Thoracic aorta (tissue), 2 donors: ENCODE measurements at places on chromosomes 3 and 15. TPM values are rescaled to one million over a fixed set of nuclear protein-coding genes. Genes with fewer than 3 reads are reported as not detected.

Gene CACNA2D3
- 3.2 TPM for total RNA-seq

DNA sequence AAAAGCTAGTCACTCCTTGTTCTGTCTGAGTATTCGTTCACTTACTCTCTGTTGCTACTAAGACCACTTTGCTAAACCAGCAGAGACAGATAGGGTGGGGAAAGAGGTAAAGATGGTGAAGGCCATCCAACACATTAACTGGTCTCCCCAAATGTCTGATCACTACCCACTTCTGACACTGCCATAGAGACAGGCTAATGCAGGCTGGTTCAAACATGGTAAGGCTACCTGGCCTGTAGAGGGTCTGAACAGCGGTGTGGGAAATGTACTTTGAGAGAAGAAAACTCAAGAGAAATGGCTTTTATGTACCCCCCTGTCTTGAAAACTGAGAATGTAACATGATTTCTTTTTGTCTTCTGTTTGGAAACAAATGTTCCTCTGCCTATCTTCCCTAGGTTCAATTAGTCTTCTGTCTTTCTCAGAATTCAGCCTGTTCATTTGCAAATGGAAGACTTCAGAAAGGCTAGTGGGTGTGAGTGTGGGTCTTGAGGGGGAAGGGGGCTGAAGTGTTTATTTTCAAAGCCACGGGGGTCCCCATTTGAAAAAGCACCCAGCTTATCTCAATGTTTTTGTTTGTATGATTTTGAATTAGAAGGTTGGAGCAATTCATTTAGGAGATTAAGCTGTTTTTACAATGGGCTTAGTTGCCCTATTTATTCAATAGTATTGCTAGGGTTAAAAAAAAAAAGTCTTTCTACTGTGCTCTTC is 15.8 kb downstream of the ALDH1A2 start:
- H3K27ac ChIP-seq = no peak overlapping the region
- no peak for DNase-seq
- no peaks in the 10 kb centered on the region for H3K4me1 ChIP-seq
- no peak overlapping the region for H3K4me3 ChIP-seq
- no peaks in the 10 kb centered on the region for H3K36me3 ChIP-seq
- no peaks in the 10 kb centered on the region for H3K27me3 ChIP-seq

DNA sequence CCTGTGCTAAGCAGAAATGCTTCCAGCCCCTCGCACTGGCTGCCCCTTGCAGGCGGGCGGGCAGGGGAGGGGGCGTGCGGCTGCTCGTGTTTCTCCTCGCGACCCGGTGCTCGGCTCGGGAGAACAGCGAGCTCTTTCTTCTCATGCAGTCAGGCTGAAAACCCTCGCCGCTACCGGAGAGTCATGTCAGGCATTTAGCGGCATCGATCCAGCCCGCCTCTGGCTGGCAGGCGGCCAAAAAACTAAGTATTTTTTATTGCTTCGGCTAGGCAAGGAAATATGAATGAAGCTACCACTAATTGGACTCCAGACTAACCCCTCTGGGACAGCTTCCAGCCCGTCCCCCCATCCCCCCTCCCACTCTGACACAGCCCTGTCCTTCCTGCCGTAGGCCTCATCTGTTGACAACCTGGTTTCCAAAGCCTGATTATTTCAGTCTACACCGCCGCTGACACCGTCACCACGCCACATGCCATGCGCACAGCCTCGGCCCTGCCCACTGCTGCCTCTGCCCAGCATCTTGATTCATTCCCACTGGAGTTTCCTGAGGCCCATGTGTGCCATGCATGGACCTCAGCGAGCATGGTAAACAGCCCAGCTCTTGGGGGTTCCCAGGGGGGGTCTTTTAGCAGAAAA is 35.3 kb downstream of the TLE3 start:
- peaks cover 24% of the 10 kb centered on the region for H3K4me1 ChIP-seq
- no peak overlapping the region for H3K27ac ChIP-seq
- no peak overlapping the region for H3K4me3 ChIP-seq
- H3K36me3 ChIP-seq = peaks cover 42% of the 10 kb centered on the region
- no peaks in the 10 kb centered on the region for H3K27me3 ChIP-seq
- no peak for DNase-seq

Gene DAPK2
- 6.1 TPM for total RNA-seq

DNA sequence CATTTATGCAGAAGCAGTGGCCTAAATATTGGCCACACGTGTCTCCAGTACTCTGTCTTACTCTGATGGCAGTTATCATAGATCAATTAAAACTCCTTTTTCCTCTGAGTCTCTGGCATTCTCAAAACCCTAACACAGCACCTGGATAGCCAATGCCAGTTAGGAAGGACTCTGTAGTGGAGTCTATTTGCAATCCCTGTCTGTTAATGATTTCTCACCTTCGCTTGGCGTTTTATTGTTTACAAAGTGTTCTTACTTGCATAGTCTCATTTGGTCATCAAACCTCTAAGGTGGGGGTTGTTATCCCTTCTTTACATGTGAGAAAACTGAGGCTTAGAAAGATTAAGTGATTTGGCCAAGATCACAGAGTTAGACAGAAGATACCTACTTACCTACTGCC is 258.8 kb downstream of the IL5RA start:
- no peaks in the 10 kb centered on the region for H3K4me1 ChIP-seq
- no peaks in the 10 kb centered on the region for H3K36me3 ChIP-seq
- no peak overlapping the region for H3K27ac ChIP-seq
- no peak overlapping the region for H3K4me3 ChIP-seq
- H3K27me3 ChIP-seq = no peaks in the 10 kb centered on the region
- no peak for DNase-seq

DNA sequence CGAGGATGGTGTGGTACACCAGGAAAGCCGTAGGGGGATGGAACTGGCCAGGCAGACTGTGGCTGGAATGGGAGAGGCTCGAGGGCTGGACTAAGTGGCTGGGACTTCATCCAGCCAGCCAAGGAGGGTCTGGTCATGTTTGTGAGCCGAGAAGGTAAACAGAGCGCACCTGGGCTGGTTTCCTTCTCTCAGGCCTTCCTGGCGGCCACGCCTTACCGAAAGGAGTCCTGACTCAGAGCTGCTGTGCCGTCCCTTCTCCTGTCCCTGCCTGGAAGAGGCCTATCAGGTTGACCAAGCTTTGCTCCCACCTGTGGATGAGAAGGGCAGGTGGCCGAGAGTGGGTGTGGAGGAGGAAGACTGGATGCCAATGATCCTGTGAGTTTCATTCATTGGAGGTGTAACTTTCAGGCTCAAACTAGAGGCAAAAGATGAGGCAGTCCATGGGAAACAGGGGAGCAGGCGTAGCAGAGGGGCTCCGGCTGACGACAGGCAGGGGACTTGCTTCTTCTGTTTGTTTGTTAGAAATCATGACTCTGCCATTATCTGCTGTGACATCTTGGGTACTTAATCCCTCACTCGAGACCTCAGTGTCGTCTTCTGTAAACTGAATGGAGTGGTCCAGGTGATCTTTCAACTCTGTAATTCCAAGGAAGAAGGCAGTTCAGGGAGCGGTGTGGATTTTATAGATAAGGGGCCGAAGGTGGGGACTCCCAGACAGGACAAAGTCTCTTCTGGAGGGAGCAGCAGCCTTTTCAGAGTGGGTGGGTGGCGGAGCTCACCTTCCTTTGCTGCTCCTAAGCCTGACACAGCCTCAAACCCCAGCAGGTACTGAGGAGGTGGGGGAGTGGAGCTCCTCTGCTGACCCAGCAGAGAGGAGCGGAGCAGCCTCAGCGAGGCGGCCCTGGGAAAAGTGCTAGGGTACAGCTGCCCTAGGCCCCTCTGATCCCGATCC is 71.8 kb upstream of the GATM start:
- H3K4me1 ChIP-seq = no peaks in the 10 kb centered on the region
- H3K4me3 ChIP-seq = no peak overlapping the region
- H3K36me3 ChIP-seq = no peaks in the 10 kb centered on the region
- H3K27ac ChIP-seq = no peak overlapping the region
